ENCODE measurements at places on chromosomes 7 and 10.

- no peak for DNase-seq
Measured at GRCh38 chr10:30028006-30028737, 31.2 kb downstream of the JCAD start.

DNA sequence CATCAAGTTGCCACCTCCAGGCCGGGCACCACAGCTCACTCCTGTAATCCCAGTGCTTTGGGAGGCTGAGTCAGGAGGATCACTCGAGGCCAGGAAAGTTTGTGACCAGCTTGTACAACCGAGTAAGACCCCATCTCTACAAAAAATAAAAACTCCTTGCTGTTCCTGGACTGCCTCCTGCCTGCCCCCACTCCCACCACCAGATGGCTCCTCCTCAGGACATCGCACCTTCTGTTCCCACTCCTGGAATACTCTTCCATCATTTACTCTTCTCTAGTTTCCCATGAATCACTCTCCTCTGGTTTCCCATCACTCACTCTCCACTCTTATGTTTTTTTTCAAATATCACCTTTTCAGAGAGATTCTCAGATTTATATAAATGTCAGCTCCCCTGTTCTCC is 540.7 kb downstream of the CALN1 start:
- no peak for DNase-seq

DNA sequence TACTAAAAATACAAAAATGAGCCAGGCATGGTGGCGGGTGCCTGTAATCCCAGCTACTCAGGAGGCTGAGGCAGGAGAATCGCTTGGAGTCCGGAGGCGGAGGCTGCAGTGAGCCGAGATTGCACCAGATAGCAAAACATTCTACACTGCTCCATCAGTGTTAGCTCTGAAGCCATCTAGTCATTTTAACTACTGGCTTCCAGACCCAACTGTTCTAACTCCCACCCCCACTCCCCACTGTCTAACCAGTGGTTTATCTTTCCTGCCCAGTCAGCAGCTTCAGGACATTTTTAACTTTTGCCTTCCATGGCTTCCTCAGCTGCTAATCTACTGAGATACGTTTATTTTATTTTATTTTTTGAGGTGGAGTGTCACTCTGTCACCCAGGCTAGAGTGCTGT is 6.2 kb upstream of the FRAT1 start:
- DNase-seq: no peak

DNA sequence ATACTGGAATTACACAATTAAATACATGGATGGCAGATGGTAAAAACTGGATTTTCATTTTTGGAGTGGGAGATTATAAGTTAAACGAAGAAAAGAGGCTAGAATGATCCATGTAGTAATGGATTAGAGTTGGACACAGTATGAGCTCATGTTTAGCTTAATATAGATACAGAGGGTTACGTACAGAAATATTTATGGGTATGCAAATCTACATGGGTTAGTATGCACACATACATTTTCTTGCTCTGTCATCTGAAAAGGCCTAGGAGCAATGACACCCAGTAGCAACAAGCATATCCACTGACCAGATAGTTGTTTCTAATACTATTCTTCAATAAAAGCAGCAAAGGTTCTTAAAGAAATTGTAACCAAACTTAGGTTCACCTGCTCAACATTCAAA is 366.4 kb downstream of the SEMA3D start:
- no peak for DNase-seq

GRCh38 chr7:94059746-94060145 is 55.6 kb upstream of the BET1 start:
- no peak for DNase-seq

DNA sequence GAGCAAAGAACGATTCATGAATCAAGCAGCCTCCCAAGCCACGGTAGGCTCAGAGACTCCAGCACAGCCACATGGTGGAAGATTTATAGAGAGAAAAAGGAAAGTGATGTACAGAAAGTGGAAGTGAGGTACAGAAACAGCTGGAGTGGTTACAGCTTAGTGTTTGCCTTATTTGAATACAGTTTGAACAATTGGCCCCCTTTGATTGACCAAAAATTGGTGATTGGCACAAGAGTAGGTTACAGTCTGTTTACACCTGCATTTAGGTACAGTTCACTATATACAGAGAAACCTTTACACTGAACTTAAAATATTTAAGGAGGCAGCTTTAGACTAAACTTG is 136.4 kb upstream of the ASAH2 start:
- DNase-seq: no peak
